ENCODE measurements at places on chromosomes 7 and 10.

GRCh38 chr7:135846339-135846738 is 97.7 kb upstream of the FAM180A start:
- DNase-seq: no peak

- no peak for DNase-seq
These were observed 91.2 kb upstream of the INSIG1 start for GRCh38 chr7:155206318-155207020.

GRCh38 chr10:88525371-88526069 is 57.6 kb downstream of the RNLS start:
- no peak for DNase-seq

GRCh38 chr7:135742371-135742770 is 6.2 kb downstream of the FAM180A start:
- DNase-seq: no peak

DNA sequence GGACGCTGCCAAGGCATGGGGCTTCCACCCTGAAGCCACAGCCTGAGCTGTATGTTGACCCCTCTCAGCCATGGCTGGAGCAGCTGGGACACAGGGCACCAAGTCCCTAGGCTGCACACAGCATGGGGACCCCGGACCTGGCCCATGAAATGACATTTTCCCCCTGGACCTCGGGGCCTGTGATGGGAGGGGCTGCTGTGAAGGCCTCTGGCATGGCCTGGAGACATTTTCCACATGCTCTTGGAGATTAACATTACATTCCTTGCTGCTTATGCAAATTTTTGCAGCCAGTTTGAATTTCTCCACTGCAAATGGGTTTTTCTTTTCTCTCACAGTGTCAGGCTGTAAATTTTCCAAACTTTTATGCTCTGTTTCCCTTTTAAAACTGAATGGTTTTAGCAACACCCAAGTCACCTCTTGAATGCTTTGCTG is 463.6 kb downstream of the ZWINT start:
- DNase-seq: no peak

- DNase-seq: no peak
These were observed 237.8 kb downstream of the ZMYND11 start for GRCh38 chr10:373015-373414.

GRCh38 chr10:90968328-90969081 is 47.6 kb upstream of the ANKRD1 start:
- DNase-seq: no peak

- DNase-seq: no peak
These were observed 22.3 kb downstream of the CACUL1 start for GRCh38 chr10:118732245-118733165.

DNA sequence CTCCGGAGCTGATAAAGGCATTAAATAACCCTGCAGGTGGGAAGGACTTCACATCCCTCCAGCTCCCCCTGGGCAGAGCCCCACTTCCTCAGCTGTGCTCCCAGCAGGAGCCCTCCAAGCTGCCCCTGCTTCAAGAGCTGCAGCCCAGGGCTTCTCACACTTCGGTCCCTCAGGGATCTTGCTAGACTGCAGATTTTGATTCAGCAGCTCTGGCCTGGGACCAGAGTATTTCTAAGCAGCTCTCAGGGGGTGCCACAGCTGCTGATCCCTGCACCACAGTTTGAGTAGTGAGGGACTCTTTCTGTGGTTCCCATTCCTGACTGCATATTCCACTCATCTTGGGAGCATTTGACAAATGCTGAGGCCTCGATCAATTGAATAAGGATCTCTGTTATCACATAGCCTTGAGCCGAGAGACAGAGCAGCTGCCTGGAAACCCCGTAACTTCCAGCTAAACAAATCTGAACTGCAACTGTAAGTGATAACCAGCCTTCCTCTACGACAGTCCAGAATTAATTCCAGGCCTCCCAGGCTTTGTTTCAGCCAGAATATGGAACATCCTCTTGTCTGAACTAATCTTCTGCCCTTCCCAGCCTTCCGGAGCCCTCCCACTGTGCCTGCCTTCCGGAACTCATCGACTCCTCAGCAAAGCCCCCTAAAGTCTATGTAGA is 161.4 kb downstream of the CCDC3 start:
- DNase-seq: no peak

DNA sequence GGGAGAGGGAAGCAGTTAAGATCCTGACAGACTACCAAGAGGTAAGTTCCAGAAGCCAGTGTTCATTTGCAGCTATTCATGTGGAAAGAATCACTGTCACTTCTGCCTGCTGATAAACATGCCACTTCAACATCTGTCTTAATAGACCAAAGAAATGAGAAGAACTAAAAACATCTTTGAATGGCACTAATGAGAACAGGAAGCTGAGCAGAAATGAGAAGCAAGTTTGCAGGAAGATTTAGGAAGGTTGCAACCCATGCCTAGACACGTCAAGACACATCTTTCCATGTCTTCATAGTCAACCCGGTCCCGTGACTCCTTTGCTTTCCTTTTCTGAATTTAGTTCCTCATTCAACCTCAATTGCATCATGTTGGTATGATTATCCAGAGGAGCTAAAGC is 180.0 kb downstream of the PDE1C start:
- no peak for DNase-seq

DNA sequence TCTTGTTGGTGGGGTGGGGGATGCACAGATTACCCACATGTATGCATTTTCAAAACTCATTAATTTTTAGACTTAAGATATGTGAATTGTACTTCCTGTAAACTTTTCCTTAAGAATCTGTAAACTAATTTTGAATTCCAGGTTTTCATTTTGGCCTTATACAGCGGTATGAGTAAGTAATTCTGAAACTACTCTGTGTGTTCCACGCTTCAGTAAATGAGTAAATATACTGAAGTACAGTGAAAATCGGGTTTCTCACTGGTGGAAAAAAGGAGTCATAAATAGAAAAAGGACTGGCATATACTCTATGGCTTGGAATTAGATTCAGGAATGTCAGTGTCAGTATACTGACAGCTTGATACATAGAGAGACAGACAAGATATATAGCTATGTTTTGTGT is 72.8 kb downstream of the CTTNBP2 start:
- DNase-seq: no peak

- no peak for DNase-seq
These were observed 433.7 kb upstream of the TPK1 start for GRCh38 chr7:145269418-145270161.

DNA sequence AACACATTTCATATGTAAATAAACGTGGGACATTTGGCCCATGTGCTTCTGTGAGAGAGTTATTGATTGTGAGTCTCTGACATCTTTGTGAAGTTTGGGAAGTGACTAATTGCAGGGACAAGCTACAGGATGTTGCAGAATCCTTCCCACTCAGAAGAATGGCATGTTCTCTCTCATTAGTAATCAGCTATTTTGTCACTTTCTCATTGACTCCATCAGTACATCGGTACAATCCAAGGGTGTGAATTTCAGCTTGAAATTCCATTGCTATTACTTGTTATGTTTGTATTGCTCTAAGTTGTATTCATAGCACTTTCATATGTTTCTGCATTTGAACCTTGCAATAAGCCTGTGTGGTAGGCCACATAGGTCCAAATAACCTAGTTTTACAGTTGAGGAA is 100.0 kb upstream of the KCNMA1 start:
- no peak for DNase-seq

DNA sequence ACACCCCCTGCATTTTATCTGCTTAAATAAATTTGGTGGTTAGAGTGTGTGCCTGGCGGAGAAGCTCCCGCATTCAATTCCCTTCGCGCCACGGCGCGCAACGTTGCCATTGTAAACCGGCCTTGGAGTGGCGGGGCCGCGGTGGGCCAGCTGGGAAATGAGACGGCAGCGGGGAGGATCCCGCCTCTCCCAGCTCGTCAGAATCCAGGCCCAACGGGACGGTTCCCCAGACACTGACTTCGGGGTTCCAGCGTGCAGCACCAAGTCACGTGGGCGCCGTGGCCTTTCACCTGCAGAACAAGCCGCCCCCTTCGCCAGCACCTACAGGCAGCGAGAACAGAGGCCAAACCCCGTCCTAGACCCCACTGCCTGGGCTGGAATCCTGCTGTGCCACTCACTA is 103.4 kb downstream of the GRID1 start:
- no peak for DNase-seq

DNA sequence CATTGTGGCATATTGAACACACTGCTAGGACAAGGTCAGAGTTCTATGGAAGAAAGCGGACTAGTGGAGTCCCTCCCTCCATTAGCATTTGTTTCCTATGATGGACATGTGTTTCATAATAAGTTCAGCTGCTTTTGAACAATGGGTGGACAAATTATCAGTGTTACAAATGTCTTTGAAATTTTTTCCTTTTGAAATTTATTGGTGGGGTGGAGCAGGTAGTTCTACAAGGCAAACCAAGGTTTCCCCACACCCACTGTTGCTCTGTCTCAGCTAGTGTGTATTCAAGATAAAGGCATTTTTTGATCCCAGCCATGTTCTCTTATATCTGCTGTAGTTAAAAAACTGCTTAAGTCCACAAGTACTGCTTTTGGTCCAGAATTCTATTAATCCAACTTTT is 79.9 kb downstream of the MALSU1 start:
- no peak for DNase-seq

GRCh38 chr10:53315709-53316108 is 543.1 kb upstream of the MBL2 start:
- DNase-seq: no peak

DNA sequence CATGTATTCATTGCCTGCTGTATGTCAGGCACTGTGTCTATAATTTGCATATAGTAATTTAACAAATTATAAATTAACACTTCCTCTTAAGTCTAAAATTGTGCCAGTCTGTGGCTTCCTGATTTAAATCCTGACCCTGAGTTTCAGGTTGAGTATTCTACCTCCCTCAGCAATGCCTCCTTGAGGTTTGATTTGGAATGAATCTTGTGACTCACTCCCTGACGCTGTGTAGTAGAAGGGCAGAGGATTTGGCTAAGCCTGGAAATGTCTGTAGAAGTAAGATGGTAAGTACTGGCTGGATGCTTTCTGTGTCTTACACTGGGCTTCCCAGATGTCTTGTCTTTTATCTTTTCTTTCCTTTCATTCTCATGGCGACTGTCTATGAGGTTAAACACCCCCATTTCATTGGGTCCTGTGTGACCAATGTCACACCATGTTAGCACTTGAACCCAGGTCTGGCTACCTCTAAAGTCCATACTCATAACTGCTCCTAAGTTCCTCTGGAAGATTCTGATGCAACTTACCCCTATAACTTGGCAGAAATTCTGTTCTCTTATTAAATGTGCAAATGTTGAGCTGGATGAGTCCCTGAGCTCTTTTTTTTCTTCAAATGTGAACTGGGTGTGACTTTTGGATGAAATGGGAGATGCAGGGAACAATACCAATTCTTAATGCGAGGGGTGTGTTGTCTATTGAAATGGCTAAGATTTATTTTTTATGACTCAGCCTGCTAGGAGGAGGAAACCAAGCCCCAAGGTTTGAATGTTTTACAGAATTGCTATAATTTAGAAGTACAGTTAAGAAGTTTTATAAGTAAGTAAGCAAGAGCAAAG is 48.5 kb downstream of the PLCE1 start:
- no peak for DNase-seq

DNA sequence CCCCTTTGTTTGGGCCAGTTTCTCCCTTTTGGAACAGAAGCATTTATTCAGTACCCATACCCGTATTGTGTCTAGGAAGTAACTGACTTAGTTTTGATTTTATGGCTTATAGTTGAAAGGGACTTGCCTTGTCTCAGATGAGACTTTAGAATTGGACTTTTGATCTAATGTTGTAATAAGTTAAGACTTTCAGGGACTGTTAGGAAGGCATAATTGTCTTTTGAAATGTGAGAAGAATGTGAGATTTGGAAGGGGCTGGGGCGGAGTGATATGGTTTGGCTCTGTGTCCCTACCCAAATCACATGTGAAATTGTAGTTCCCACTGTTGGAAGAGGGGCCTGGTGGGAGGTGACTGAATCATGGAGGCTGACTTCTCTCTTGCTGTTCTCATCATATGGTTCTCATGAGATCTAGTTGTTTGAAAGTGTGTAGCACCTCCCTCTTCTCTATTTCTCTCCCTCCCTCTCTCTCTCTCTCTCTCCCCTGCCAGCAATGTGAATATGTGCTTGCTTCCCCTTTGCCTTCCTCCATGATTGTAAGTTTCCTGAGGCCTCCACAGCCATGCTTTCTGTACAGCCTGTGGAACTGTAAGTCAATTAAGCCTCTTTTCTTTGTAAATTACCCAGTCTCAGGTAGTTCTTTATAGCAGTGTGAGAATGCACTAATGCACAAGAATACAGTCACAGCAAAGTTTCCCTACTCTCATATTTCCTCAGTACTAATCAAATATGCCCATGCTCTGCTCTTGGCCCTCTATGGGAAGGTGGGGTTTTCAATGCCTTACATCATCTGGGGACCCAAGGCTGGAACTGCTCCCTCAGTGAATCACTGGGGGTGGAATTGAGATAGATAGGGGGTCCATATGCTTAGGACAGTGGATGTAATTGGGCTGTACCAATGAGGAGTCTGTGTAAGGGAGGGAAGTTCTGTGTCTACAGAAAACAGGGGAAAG is 17.2 kb upstream of the AKR1C1 start:
- DNase-seq: no peak

- no peak for DNase-seq
These were observed 521.0 kb downstream of the PARD3 start for GRCh38 chr10:34294137-34294536.

- no peak for DNase-seq
These were observed 223.0 kb downstream of the AHR start for GRCh38 chr7:17521437-17521836.

DNA sequence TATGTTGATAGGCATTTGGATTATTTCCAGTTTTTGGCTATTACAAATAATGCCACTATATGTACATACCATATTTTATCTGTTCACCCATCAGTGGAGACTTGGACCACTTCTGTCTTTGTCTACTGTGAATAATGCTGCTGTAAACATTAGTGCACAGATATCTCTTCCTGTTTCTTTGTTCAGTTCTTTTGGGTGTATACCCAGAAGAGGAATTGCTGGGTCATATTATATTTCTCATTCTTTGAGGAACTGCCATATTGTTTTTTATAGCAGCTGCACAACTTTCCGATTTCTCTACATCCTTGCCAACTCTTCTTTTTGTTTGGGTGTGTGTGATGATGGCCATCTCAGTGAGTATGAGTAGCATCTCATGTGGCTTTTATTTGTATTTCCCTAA is 218.0 kb downstream of the LRMDA start:
- no peak for DNase-seq

GRCh38 chr10:14146501-14146900 is 184.2 kb downstream of the FRMD4A start:
- no peak for DNase-seq

GRCh38 chr7:2171855-2172254 is 60.9 kb downstream of the MAD1L1 start:
- DNase-seq: no peak

DNA sequence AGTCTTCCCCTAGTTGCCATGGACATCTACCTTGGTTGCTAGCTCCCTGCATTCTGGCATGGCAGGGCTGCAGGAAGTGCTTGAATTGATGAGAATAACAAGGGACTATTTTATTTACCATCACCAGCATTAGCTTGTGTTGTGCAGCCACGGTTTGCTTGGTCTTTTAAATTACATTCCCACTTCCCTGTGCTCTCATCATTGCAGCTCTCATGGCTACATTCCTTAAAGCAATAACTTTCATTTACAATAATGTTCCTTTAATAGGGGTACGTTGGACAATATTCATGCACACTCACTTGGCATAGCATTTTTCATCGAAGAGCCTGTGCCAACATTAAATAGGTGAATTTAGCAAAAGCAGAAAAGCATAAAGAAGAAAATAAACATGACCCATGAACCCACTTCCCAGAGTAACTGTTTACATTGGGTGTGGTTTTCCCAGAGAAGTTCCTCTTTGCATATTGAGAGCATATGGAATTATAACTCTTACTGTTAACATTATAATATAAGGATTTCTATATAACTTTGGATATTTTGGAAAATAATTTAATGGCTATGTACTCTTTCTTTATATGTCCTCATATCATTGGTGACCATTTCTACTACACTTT is 113.2 kb upstream of the VWC2 start:
- DNase-seq: no peak

GRCh38 chr7:120806669-120807068 is 51.3 kb downstream of the TSPAN12 start:
- no peak for DNase-seq
